C1 segment of cervical spinal cord (tissue), 14 donors: ENCODE measurements at places on chromosomes 5 and 9.
A peak's percentile ranks its signal among the peaks of the same experiment; 100 is the strongest.

GRCh38 chr5:151906246-151906645 is 18.4 kb downstream of the GLRA1 start:
- DNase-seq, result no peak

DNA sequence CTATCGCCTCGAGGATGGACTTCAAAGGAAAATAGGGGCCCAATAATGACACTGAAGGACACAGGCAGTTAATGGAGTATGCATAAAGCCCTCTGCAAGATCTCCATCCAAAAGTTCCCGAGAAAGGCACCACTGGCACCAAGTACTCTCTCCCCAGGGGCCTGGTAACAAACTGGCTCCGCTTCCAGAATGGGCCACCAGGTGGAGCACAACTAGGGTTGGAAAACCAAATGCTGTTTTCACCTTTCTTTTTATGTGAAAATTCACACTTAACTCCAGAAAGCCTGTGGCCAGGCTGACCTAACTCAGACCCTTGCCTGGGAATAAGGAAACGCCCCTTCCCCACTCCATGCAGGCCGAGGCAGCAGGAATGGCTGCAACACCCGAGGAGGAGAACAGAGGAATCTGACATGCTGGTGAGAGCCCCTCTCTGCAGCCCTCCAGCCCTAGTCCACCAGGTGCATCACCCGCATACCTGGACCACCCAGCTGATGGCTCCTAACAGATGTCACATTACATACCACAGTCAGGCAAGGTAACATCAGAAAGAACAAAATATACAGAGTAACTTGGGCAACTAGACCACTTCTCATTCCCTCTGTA is 42.8 kb downstream of the CAMSAP1 start:
- no peak for DNase-seq

GRCh38 chr5:14729448-14730385 is 65.2 kb downstream of the OTULIN start:
- no peak for DNase-seq

DNA sequence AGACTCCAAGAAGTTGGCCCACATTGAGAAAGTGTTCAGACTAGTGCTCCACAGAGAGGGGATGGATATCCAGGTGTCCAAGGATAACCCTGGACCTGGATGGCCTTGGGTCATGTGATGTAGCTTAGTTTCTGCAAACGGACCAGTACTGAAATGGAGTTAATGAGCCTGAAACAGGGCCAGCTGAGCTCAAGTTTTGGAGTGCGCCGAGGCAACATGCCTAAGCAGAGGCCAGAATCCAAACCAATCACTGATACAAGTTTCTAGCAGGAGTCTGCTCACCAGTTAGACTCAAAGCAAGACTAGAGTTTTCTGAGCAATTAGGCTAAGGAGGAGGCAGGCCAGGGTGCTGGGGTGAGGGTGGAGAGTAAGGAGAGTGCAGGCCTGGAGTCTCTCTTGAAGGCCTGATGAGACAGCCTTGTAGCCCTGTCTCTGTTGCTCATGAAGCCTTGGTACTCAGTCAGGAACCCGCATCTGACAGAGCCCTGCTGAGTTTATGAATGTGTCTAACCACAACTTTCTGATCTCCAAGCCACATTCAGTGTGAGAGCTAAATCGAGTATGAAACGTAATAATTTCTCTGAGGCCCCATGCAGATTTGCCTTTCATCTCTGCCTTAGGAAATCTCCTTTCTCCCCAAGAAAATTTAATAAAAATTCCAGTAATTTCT is 68.9 kb upstream of the EQTN start:
- no peak for DNase-seq

- DNase-seq, result no peak
Measured at GRCh38 chr9:19161257-19162025, 34.1 kb upstream of the PLIN2 start.

- DNase-seq, result no peak
Measured at GRCh38 chr5:65840071-65840470, 86.3 kb upstream of the ERBIN start.

- no peak for DNase-seq
Measured at GRCh38 chr5:33329891-33330290, 110.9 kb upstream of the TARS1 start.

DNA sequence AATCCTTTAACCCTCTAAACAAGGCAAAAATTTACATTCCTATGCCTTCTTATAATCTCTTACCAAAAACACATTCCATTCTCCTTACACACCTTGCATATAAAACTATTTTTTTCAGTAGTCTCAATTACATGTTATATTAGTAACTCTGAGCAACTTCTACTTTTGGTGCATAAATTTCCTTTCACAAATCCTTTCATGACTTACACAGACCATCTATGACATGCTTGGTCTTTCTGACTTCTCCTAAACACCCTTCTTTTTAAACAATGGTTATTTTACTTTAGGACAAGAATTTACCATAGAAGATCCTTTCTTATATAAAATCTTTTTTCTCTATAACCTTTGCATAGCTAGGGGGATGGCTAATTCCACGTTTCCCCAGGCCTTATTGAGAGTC is 208.0 kb upstream of the ARRDC3 start:
- no peak for DNase-seq

DNA sequence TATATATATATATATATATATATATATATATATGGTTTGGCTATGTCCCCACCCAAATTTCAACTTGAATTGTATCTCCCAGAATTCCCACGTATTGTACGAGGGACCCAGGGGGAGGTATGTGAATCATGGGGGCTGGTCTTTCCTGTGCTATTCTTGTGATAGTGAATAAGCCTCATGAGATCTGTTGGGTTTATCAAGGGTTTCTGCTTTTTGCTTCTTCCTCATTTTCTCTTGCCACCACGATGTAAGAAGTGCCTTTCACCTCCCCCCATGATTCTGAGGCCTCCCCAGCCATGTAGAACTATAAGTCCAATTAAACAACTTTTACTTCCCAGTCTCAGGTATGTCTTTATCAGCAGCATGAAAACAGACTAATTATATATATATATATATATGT is 52.3 kb upstream of the ADAMTS2 start:
- DNase-seq, result no peak

- no peak for DNase-seq
Measured at GRCh38 chr9:129289883-129290282, 111.8 kb upstream of the IER5L start.

DNA sequence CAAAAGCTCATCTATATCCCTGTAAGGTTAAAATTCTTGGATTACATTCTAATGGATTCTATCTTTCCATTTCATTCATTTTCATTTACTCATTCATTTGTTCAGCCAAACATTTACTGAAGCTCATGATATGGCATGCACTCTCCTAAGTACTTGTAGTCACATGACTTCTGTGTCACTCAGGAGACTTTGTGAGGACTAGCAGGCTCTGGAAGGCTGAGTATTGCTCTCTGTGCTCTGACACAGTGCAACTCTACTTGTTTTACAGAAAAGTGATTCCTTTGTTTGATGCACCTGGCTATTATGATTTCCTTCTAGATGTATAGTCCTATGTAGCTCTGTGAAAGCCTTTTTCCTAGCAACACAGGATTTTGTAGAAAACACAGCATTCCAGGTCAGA is 53.0 kb downstream of the YIPF5 start:
- DNase-seq, result no peak

GRCh38 chr9:28318515-28318914 is 745.2 kb upstream of the C9orf72 start:
- no peak for DNase-seq

DNA sequence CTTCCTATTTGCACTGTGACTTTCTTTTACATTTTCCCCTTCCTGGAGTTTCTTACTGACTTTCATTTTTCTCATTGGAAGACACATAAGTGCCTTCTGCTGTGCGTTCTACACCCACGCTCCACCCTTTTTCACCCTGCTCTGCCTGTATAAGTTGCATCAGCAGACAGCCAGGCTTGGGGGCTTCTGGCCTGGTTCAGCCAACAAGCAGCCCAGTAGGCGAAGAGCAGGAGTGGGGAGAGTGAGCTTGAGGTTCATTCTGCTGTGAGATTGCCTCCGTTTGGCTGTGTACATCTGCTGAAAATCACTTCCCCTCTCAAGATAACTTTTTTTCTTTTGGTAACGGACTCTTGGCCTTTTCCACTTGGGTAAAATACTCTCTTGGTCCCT is 38.4 kb downstream of the RASGRF2 start:
- no peak for DNase-seq

- no peak for DNase-seq
Measured at GRCh38 chr9:24832307-24832706, 286.6 kb upstream of the IZUMO3 start.

DNA sequence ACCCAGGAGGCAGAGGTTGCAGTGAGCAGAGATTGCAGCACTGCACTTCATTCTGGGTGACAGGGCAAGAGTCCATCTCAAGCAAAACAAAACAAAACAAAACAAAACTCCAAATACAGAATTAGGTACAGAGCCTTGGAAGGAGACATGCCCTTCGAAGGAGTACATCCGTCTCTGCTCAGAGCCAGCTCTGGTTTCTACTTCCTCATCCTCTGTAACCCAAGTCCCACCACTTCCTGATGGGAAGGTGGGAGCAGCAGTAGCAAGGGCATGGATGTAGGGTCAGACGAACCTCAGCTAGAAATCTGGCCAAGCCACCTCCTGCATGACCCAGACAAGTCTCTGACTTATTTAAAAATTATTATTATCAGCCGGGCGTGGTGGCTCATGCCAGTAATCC is 16.5 kb upstream of the STXBP1 start:
- DNase-seq, result no peak

- DNase-seq, result peak; percentile 23
Measured at GRCh38 chr5:158382473-158382872, 523.5 kb upstream of the CLINT1 start.

DNA sequence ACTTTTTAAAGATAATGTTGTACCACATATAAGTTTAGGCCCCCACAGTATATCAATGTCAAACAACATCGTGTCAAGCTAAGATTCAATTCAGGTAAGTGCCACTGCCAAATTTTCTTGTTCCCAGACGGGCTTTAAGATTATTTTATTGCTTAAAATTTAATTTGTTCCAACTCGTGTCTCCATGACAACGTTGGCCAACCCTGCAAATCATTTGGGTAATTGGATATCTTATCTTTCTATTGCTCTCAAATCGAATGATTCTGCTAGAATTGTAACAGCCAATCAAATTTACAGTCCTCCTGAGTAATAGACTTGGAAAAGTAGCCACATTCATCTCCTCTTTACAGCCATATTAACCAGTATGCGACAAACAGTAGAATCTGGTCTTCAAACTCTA is 19.5 kb downstream of the TLE1 start:
- no peak for DNase-seq

DNA sequence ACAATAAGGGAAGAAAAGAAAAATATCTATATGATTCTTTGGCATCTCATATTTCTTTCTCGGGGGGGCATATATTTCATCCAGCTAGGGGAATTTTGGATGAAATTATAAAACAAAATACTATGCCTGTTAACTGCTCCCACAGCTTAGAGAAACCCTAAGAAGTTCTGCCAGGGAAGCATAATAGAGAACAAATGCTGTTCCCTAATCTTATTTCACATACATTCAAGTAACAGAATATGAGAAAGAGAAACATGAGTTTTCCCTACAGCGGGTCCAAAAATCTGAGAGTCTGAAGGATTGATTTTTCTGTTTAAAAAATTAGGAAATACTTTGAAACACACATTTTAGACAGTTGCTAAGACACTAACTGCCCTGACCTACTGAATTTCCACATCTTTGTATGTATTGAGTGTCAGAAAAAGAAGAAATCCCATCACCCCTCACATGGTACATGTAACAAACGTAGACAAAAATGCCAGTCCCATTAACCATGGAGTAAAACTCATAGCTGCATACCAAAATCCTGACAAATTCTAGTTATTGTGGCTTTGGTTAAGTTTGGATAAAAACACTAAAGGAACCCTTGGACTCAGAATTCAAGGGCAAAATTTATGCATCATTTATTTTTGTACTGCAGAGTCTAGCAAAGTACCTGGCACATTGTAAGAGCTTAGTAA is 620.2 kb upstream of the DMAC1 start:
- no peak for DNase-seq

- no peak for DNase-seq
Measured at GRCh38 chr5:147403651-147404640, 105.9 kb downstream of the DPYSL3 start.

GRCh38 chr5:86029308-86029707 is 588.4 kb upstream of the COX7C start:
- no peak for DNase-seq

GRCh38 chr9:16309469-16310271 is 560.8 kb downstream of the BNC2 start:
- DNase-seq, result no peak

DNA sequence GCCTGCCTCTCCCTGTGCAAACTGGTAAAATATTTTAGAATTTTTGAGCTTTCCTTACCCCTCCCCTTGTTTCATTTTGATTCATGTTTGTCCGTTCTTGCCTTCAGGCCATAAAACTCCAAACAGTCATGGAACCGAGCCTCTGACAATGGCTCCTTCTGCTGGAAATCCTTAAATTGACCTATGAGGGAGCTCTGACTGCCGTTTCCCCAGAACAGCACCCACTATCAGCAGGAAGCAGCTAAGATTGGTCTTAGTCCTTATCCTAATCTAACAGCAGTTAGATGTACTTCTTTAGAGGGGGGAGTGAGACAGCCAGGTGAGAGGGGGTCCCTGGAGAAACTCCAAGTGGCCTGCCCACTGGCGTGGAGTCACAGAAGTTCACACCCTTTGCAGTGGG is 106.7 kb downstream of the FAM174A start:
- DNase-seq, result no peak

GRCh38 chr5:140311011-140311467 is 8.1 kb upstream of the PFDN1 start:
- DNase-seq, result no peak

GRCh38 chr9:68416936-68417564 is 60.6 kb downstream of the PGM5 start:
- DNase-seq, result no peak

GRCh38 chr5:618450-618849 is 6.3 kb downstream of the CEP72 start:
- no peak for DNase-seq

- no peak for DNase-seq
Measured at GRCh38 chr5:143642791-143643190, 169.2 kb upstream of the HMHB1 start.

DNA sequence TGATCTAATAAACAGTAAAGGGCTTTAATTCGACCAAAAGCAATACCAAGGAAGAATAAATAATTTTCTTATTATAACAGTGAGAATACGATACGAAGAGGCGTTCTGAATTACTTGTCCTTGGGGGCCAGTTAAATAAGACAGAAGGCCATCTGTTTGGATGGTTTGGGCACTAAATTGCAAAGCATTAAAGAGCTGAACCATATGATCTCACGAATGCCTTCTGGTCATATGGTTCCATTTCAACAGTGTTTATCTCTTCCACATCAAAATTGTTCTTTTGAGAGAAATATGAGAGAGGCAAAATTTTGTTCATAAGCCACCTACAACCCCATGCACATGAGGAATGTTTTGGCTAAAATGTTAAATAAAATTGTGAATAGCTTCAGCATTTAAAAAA is 605.4 kb downstream of the PTPRD start:
- no peak for DNase-seq

- DNase-seq, result no peak
Measured at GRCh38 chr5:127392762-127393161, 102.2 kb downstream of the MEGF10 start.

GRCh38 chr9:87445646-87446045 is 52.0 kb upstream of the DAPK1 start:
- peak; percentile 3 for DNase-seq
